ENCODE measurements at places on chromosomes 16 and 17.

DNA sequence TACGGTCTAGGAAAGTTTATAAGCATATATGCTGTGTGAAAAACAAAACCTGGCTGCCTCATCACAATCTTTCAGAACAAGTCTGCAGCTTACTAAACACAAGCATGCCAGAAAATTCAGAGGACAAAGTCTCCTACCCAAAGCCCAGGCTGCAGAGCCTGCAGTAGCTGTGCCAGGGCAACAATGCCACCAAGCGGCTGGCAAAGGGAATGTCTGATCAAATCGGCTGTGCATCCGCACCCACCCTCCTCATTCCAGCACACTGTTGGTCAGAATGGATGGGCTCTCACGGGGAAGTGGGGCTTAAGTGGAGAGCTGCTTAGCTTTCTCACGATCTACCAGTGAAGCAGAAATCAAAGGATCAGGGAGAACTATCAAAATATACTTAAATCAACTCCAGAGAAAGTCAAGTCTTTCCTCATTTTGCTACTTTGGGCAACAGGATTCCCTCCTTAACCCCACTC lies 73.5 kb downstream of the CYTH1 start:
- peak; percentile 77 for DNase-seq

- DNase-seq = no peak
These were observed 2.2 kb downstream of the TIMP2 start for GRCh38 chr17:78922816-78923498.

DNA sequence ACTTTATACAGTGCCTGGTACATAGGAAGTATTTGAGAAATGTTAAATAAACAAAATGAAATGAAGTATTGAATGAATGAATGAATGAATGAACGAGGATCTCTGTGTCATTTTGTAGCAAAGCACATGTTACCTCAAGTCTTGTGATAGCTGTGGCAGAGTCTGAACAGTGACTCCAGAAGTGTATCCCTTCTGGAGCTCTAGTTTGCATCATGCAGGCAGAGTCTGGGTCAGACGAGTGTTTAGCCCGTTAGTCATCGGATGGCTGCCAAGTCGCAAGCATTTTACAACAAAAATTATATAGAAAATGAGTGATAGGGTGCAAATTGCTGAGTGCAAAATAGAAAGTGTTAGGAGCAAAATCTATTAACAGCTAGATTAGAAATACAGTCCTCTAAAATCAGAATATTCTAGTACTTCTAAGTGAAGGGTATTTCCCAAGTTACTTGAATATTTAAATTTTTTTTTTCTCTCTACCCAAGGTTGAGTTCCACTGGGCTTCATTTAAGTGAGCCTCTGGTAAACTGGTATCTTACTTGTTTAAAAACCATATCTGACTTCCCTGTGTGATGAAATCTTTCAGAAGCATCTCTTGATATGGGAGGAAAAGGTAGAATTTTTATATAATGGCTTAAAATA lies 113.3 kb downstream of the FTO start:
- DNase-seq = no peak

- peak; percentile 7 for DNase-seq
These were observed 55.6 kb upstream of the LRRC37A3 start for GRCh38 chr17:64974750-64975317.

DNA sequence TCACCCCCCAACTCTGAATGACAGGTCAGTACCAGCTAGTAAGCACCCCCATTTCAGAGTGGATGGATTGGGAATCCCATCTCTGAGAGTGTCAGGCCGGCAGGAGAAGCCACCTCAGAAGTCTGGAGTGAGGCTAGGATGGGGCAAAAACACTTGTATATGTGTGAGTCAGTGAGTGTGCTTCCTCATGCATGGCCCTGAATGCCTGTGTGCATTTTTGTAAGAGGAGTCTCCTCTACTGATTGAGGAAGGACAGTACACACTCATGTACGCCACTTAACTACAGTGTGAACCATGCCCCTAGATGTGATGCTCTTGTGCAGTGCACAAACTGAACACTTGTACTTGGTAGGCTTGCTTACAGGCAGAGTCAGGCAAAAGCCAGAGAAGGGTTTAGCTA lies 22.3 kb upstream of the NAGS start:
- no peak for DNase-seq

DNA sequence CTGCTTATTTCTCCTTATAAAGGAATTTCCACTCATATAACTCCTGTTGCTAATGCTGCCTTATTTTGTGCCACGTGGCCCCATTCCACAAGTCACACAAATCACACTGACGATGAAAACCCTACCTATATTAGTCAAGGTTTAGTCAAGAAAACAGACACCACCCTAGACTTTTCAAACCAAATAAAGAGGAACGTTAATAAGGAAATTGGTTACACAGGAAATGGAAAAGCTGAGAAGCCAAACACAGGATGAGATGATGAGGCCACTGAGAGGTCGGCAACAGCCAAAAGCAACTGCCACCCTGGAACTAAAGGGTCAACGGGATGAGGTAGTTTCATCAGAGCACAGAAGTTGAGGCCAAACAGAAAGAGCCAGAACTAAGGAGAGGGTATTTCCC lies 47.3 kb upstream of the ALOX12 start:
- no peak for DNase-seq

- no peak for DNase-seq
These were observed 426.0 kb upstream of the CDH11 start for GRCh38 chr16:65547772-65548446.

- no peak for DNase-seq
These were observed 1.5 kb downstream of the CD300LF start for GRCh38 chr17:74711058-74711824.

DNA sequence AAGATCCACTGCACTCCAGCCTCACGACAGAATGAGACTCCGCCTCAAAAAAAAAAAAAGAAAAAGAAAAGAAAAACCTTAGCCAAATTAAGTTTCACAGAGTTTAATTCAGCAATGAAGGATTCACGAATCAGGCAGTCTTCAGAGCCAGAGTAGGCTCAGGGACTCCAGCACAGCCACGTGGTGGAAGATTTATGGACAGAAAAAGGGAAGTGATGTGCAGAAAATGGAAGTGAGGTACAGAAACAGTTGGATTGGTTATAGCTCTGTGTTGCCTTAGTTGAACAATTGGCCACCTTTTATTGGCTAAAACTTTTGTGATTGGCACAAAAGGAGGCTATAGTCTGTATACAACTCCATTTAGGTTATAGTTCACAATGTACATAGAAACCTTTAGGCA lies 256.6 kb downstream of the HS3ST3B1 start:
- DNase-seq = no peak

DNA sequence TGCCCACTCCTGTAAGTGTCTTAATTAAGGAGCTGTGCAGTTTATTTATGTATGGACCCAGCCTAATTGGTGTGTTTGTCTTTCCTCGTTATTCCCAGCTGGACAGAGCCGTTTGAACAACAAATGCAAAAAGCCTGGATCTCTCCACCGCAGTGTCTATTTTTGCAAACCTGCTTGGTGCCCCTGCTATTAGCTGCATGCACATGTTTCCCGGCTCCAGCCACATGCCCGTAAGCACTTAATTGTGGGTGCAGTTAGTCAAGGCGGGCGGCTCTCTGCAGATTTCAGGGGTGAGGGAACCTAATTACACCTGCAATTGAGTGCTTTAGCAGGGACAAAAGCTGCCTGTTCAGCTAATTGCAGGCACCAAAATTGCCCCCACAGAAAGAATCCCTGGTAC lies 74.0 kb upstream of the GSE1 start:
- no peak for DNase-seq

DNA sequence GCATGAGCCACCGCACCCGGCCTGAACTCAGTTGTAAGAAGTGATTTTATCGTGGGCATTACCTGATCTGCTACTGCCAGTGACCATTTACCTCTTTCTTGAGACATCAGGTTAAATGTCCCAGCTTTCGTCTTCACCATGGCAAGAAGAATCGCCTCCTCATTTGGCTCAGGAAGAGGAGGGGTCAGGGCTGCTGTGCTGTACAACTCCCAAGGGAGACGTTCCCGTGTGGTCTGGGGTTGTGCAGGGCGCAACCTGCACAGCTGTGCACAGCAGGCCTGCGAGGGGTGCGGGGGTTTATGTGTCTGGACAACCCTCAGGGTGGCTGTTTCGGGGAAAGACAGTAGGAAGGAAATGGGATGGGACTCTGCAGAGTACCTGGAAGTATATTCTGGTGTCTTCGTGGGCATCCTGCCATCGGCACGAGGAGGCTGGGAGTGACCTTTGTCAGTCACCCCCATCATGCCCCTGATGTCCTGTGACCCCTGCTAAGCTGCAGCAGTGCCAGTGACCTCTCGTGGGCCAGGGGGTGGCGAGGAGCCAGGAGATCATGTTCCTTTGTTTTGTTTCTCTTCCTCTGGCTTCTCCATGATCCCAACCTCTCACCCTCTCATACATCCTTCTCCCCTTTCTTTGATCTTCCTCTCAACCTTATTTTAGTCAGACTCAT lies 27.3 kb downstream of the CIBAR2 start:
- no peak for DNase-seq

GRCh38 chr16:73775841-73776388 lies 520.7 kb upstream of the PSMD7 start:
- DNase-seq = peak; percentile 38

DNA sequence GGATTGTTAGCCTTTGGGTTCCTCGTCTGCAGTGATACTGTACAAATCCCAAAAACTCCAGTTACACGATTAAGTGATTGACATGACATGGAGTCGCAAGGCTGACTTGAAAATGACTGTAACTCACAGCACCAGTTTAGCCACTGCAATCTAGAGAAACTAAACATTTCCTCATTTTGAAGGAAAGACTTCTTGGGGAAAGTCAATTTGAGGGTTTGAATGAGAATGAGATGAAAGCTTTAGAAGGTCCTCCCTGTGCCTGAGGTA lies 4.8 kb downstream of the BANP start:
- no peak for DNase-seq

DNA sequence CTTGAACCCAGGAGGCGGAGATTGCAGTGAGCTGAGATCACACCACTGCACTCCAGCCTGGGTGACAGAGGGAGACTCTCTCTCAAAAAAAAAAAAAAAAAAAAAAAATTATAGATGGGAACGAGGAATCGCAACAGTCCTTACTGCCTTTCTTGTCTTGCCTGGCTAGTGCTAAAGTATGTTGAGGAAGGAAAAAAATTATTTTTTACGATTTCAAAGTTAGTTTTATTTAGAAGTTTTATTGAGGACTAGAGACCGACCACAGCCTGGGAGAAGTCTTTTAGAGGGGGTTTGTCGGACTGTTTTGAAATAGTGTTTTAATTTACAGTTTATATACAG lies 15.8 kb upstream of the DNAH17 start:
- no peak for DNase-seq

- no peak for DNase-seq
These were observed 31.9 kb downstream of the PMP22 start for GRCh38 chr17:15233022-15233805.

GRCh38 chr16:63890081-63890480 lies 1231.8 kb downstream of the CDH11 start:
- no peak for DNase-seq

- DNase-seq = no peak
These were observed 198.8 kb downstream of the MAF start for GRCh38 chr16:79401782-79402181.

DNA sequence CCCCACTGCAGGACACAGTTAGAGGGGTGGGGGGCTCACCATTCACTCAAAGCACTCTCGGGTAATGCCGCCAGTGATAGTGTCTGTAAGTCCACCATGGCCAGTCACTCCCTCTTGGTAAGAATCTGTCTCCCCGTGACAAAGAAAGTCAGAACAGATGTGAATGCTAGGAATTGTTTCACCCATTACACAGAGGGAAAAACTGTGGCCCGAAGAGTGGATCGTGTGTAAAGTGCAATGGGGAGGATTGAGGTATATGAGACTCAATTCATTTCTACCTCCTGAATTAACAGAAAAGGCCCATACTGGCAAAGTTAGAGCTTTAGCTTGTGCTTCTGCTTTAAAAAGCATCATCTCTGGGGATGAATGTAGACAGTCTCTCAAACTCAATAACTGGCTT lies 17.5 kb upstream of the SLC6A2 start:
- no peak for DNase-seq

DNA sequence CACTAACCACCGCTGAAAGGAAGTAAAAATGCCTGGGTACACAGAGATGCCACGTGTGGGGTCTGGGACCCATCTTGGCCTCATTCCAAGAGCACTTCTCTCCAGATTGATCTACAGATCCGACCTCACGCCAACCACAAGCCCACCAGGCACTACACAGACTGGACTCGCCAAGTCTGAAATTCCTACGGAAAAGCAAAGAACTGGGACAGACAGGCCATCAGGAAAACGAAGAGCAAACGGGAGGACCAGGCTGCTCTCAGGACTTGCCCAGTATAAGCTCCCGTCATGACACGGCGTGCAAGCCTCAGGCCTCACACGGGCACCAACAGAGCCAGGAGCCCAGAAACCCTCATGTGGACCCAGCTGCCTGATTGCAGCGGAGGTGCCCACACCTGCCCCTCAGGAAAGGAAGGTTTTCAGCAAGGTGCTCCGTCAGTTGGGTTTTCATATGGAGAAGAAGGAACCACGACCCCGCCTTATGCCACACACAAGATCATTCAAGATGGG lies 20.1 kb upstream of the C16orf95 start:
- DNase-seq = no peak

GRCh38 chr17:31492206-31492605 lies 100.7 kb downstream of the RAB11FIP4 start:
- no peak for DNase-seq

- DNase-seq = no peak
These were observed 39.4 kb upstream of the FOXF1 start for GRCh38 chr16:86470964-86471363.

- DNase-seq = no peak
These were observed 15.0 kb downstream of the USP31 start for GRCh38 chr16:23134274-23134673.

DNA sequence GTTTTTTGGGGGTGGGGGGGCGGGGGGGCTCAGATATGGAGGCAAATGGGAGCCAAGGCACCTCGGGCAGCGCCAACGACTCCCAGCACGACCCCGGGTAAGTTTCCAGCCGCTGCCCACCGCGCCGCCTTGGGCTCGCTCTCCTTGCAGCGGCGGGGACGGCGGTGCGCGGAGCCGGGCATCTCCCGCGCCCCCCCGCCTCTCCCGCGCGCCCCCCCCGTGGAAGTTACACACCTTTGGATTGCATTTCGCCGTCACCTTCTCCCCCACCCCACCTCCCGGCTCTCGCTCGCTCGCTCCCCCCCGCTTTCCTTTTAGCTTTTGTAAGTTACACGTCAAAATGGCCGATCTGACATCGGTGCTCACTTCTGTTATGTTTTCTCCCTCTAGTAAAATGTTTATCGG lies 387 bp downstream of the MSI2 start:
- peak; percentile 26 for DNase-seq

- DNase-seq = no peak
These were observed 16.0 kb upstream of the RASD1 start for GRCh38 chr17:17511881-17512858.

DNA sequence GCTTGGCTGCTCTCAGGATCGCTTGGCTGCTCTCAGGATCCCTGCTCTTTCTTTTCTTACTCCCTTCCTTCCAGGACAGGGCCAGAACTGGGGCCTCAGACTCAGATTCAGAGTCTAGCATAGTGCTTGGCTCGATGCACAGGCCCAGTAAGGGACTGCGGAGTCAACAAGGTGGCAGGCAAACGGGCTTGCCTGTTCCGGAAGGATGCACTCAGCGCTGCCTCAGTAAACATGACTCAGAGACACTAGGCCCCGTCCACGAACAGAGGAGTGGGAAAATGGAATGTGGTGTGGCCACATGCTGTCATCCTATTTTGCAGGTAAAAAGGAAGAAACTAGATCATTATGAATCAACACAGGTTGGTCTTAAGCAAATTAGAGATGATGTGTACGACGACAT lies 9.8 kb downstream of the SPHK1 start:
- DNase-seq = no peak

- DNase-seq = no peak
These were observed 58.3 kb downstream of the ABCC1 start for GRCh38 chr16:16007743-16008111.

All from hindlimb muscle (tissue), 1 donor.